ENCODE measurements at places on chromosomes 1 and 21. TPM values are rescaled to one million over a fixed set of nuclear protein-coding genes. Genes with fewer than 3 reads are reported as not detected.

DNA sequence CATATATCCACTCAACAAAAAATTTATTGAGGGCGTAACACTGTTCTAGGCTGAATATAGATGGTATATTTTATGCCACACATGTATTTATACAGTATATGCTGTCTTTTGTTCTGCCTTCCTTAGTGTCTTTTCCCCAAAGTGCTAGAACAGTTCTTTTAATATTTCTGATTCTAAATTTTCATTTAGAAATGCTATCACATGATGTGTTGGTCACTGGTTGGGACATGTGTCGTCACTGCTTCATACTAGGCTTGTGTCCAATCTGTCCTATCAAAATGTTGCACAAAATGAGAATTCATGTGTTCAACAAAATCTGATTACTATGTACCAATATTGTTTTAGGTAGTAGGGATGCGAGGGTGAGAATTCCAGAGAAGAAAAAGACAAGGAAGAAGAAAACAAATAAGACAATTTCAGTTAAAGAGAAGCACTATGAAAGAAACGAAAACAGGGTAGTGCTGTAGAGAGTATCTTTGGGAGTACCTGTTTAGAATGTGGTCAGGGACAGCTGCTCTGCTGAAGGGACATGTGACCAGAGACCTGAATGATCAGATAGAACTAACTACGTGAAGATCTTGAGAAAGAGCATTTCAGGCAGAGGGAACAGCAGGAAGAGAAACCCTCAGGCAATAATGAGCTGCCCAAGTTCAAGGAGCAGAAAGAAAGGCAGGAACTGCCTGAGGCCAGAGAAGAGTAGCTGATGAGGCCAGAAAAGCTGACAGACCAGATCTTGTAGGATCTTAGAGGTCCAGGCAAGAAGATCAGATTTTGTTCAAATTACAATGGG lies 1.3 kb downstream of the KMO start:
- DNase-seq, result no peak

GRCh38 chr1:18739897-18740296 lies 109.3 kb downstream of the PAX7 start:
- DNase-seq, result no peak

GRCh38 chr21:39612233-39613040 lies at the start of gene B3GALT5:
Gene B3GALT5, plus strand, starts transcription at chr21:39612940. Its CDS starts 47,620 bp downstream, at chr21:39660560.
- no peak for DNase-seq

DNA sequence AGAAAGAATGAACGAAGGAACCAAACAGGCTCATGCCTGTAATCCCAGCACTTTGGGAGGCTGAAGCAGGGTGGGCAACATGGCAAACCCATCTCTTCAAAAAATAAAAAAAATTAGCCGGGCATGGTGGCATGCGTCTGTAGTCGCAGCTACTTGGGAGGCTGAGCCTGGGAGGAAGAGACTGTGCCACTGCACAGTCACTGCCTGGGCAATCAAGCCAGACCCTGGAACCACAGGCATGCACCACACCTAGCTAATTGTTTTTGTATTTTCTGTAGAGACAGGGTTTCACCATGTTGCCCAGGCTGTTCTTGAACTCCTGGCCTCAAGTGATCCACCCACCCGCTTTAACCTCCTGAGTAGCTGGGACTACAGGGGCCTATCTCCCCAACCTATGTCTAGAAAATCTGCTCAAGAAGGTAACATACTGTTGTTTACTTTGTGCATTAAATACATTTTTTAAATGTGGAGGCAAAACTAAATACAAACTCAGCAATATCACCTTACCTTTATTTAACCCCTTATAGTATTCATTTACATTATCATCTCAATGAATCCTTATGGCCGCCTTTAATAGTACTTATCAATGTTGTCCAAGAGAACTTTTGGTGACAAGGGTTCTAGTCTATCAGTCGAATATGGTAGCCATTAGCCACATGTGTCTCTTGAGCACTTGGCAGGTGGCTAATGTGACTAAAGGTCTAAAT lies 2.7 kb downstream of the KHDC4 start:
- no peak for DNase-seq

GRCh38 chr21:46124083-46124925 lies 26.4 kb downstream of the COL6A2 start:
- DNase-seq, result no peak

DNA sequence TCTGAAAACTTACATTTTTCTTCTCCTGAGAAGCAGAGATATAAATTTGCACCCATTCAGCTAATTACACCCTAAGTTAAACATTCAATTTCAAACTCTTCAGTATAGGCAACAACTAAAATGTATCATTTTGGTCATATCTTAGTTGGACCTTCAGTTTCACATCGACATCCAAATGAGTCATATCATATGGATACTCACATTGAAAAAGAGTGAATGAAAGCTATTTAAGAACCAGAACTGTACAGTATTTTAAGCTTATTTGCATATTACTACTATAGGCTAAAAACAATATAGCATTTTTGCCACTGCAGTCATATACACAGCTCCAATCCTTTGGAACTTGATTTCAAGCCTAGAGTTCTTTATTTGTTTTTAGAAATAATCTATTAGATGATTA lies 33.6 kb downstream of the USP25 start:
- no peak for DNase-seq

DNA sequence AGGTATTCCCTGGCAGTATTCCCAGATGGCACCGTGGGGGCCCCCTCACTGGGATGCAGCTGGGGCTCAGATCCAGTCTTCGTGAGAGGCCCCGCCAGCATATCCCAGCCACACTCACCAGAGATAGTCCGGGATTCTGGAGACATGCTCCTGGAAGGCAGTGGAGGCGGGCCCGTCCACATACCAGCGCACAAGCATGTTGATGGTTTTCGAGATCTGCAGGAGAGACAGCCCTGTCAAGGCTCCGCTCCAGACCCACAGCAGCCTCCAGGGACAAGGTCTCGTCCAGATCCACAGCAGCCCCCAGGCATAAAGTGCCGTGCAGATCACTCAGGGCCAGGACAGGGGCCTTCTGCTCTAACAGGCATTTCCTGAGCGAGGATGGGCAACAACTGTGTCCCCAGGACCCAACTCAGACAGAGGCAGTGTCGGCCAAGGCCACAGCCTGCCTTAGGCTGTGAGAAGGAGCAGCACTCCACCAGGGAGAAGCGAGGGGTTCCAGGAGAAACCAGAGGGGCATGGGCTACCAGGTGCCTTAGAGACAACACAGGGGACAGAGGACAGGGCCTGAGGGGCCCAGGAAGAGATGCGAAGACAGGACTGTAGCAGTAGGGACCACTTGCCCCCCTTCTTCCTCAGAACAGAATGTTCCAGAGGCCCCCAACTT lies 14.8 kb downstream of the LSS start:
- no peak for DNase-seq

DNA sequence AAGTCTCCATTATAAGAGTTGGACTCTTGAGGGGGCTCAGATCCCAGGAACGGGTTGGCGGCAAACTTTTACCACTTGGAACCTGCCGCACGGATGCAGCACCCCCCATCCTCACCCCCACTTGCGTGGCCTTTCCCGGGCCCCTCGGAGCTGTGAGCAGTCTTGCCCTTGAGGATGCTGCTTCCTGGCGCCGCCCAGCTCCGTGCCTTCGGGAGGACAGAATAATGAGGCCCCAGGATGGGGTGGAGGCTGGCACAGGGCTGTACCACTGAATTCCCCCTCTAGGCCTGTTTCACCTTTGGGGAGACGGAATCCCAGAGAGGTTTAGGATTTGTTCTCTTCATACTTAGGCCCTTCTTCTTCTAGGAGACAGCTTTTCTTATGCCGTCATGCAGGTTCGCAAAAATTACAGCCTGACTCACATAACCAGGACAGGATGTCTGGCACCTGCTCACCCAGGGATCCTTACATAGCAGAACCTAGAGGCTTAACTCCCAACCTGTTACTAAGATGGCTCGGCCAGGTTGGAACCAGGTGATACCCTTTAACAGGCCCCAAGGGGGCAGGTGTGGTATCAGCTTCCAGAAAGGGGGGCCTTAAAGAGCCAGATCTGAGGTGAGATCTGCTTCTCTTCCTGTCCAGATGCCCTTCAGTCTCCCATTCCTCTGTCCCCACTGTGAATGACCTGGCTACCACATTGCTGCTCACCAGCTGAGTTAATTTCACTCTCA lies 1.5 kb downstream of the TRNP1 start:
- DNase-seq, result no peak

- no peak for DNase-seq
Observed at GRCh38 chr1:160115545-160116282, at the start of gene ATP1A2. Gene ATP1A2, plus strand, starts transcription at chr1:160115759. Its CDS starts 103 bp downstream, at chr1:160115862.

- no peak for DNase-seq
Observed at GRCh38 chr1:1178794-1179331, 5.2 kb downstream of the TTLL10 start.

- no peak for DNase-seq
Observed at GRCh38 chr1:34750610-34751009, 4.2 kb upstream of the GJB5 start.

DNA sequence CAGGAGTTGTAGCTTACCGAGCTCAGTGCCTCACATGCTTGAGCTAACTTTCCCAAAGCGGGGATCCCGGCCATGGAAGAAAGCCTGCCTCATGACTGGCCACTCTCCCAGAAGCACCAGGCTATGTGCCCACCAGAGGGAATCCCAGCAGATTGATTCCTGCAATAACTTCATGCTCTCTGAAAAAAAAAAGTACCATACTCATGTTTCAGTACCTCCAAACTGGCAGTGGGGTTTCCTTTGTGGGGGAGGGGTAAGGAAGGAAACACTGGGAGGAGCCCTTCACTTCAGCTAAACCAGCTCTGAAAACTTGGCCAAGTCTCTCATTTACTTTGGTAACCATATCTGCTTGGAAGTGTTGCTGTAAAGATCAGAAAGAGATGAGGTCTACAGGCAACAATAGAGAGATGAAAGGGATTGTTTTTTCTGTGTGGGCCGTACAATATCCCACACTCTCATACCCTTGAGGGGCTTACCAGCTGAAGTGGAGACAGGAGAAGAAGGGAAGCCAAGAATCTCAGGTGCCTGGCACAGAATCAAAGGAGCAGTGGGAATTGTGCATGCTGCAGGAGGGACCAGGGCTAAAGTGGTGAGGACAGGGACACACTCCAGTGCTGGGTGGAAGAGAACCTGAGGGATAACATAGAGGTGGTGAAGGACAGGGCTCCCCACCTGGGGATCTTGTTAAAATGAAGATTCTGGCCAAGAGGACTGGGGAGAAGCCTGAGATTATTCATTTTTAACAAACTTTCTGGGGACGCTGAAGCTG lies 42.4 kb upstream of the TACSTD2 start:
- no peak for DNase-seq

- no peak for DNase-seq
Observed at GRCh38 chr1:207312604-207312920, 8.9 kb upstream of the CD55 start.

- no peak for DNase-seq
Observed at GRCh38 chr1:239538239-239538988, 152.0 kb downstream of the CHRM3 start.

- no peak for DNase-seq
Observed at GRCh38 chr1:178121883-178122282, 28.0 kb downstream of the RASAL2 start.

- DNase-seq, result no peak
Observed at GRCh38 chr1:41268154-41268770, 26.2 kb upstream of the SCMH1 start.

DNA sequence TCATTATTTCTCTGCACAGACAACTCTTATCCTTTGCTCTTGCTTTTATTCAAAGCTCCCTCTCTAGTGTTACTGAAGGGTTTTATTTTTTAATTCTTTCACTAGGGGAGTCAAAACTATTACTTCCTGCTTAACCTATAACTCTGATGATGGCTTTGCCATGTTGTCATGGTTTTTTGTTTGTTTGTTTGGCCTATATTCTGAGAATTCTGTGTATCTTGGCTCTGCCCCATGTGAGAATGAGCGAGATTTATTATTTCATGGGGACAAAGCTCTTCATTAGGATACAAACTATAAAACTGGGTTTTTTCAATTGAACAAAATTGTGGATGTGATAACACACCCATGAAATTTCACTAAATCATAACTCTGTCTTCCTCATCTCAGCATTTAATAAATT lies 190.5 kb upstream of the C1orf105 start:
- no peak for DNase-seq

- DNase-seq, result no peak
Observed at GRCh38 chr1:22108339-22109105, 34.4 kb downstream of the WNT4 start.

- no peak for DNase-seq
Observed at GRCh38 chr1:16449065-16449464, 8.5 kb downstream of the NECAP2 start.

GRCh38 chr1:112515311-112516009 lies 6.7 kb downstream of the WNT2B start:
- DNase-seq, result no peak

GRCh38 chr1:30522031-30523004 lies 201.1 kb downstream of the MATN1 start:
- DNase-seq, result no peak

GRCh38 chr1:30733493-30733892 lies 10.1 kb upstream of the MATN1 start:
- DNase-seq, result no peak

GRCh38 chr1:4307911-4308545 lies 346.4 kb upstream of the AJAP1 start:
- DNase-seq, result no peak

DNA sequence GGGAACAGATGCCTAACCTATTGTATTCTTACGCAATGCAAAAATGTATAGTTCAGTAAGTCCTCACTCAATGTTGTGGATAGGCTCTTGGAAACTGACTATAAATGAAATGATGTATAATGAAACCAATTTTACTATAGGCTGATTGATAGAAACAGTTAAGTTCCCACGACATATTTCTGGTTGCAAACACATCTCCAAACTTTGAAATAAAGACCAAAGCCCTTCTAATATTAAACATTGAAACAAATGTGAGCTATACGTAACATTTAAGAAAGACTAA lies 29.1 kb downstream of the MAP3K21 start:
- DNase-seq, result no peak

- DNase-seq, result no peak
Observed at GRCh38 chr1:184276416-184276815, 110.4 kb upstream of the C1orf21 start.

- no peak for DNase-seq
Observed at GRCh38 chr1:19387045-19387467, 74.9 kb downstream of the SLC66A1 start.

The ADAM30 gene
- total RNA-seq, result not detected

The MROH7 gene
- 0.11 TPM for total RNA-seq

The TNNI3K gene
- total RNA-seq, result 0.98 TPM

The AHCTF1 gene
- total RNA-seq, result 43.3 TPM

The CMPK1 gene
- total RNA-seq, result 128 TPM

The HNRNPR gene
- 177 TPM for total RNA-seq

The NBPF4 gene
- total RNA-seq, result not detected

The SLC6A9 gene
- 5.1 TPM for total RNA-seq

The AP4B1 gene
- total RNA-seq, result 58.9 TPM

The KLHDC8A gene
- not detected for total RNA-seq

The PBX1 gene
- total RNA-seq, result 0.39 TPM

The CFAP45 gene
- 1.2 TPM for total RNA-seq

The HTR6 gene
- 0.68 TPM for total RNA-seq

The ZNF669 gene
- total RNA-seq, result 10.1 TPM
